ENCODE measurements at places on chromosomes 13 and 19. TPM values are rescaled to one million over a fixed set of nuclear protein-coding genes. Genes with fewer than 3 reads are reported as not detected.

DNA sequence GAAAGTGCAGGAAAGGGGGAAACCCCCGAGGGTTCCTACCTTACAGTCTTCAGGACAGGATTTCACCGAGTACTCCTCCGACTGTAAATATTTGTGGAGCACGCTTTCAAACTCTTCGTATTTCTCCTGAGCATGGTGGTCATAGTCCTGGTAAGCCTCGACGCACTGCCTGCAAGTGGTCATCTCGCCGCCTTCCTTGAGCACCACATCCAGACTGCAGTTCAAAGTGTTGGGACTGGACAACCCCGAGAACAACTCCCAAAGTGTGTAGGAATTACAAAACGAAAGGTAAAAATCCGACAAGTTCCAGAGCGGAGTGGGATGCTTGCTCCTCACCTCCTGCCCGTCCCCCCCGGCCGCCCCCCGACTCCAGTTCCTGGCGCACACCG, 349.7 kb downstream of the LIG4 start:
- H3K36me3 ChIP-seq: no peaks in the 10 kb centered on the region
- no peak overlapping the region for H3K27ac ChIP-seq
- peak overlapping the region; percentile 81 for H3K4me3 ChIP-seq

The PSG5 gene
- total RNA-seq: 1.4 TPM

DNA sequence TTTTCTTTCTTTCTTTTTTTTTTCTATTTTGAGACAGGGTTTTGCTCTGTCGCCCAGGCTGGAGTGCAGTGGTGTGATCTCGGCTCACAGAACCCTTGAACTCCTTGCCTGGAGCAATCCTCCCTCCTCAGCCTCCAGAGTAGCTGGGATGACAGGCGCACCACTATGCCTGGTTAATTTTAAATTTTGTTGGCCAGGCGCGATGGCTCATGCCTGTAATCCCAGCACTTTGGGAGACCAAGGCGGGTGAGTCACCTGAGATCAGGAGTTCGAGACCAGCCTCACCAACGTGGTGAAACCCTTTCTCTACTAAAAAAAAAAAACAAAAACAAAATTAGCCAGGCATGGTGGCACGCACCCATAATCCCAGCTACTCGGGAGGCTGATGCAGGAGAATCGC, 8.7 kb upstream of the SBNO2 start:
- no peak overlapping the region for H3K4me3 ChIP-seq
- no peak overlapping the region for H3K27ac ChIP-seq
- H3K27me3 ChIP-seq: no peaks in the 10 kb centered on the region
- DNase-seq: no peak
- no peaks in the 10 kb centered on the region for H3K36me3 ChIP-seq

DNA sequence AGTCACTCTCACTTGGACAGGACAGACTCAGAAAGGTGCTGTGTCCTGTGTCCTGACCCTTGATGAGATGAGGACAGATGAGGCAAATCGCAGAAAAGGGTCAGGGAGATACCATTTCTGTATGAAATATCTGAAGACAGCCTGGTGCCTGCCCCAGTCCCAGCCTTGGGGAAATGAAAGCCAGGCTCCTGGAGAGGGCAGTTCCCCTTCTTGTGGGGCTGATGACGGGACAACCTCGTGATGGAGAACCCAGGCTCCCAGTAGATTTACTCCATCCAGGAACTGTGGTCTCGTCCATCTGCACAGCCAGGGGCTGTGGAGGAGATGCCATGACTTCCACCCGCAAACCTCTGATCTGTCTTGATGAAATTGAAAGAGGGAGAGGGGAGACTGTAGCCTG, 13.8 kb downstream of the LILRB1 start:
- no peaks in the 10 kb centered on the region for H3K36me3 ChIP-seq
- H3K4me1 ChIP-seq: no peaks in the 10 kb centered on the region
- no peak overlapping the region for H3K4me3 ChIP-seq

The CLEC17A gene
- total RNA-seq: under 0.01 TPM

DNA sequence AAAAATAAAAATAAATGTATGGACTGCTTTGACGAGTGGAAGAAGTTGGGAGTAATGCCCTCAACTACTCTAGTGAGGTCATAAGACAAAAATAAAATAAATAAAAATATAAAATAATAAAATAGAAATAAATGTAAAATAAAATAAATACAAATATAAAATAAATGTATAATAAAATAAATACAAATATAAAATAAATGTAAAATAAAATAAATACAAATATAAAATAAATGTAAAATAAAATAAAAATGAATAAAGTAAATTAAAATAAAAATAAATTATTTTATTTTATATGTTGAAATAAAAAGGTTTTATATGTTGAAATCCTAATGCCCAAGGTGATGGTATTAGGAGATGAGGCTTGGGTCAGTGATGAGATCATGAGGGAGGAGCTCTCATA, 20.1 kb upstream of the IGSF23 start:
- H3K4me3 ChIP-seq: no peak overlapping the region
- no peaks in the 10 kb centered on the region for H3K36me3 ChIP-seq
- H3K27me3 ChIP-seq: no peaks in the 10 kb centered on the region
- H3K27ac ChIP-seq: no peak overlapping the region

DNA sequence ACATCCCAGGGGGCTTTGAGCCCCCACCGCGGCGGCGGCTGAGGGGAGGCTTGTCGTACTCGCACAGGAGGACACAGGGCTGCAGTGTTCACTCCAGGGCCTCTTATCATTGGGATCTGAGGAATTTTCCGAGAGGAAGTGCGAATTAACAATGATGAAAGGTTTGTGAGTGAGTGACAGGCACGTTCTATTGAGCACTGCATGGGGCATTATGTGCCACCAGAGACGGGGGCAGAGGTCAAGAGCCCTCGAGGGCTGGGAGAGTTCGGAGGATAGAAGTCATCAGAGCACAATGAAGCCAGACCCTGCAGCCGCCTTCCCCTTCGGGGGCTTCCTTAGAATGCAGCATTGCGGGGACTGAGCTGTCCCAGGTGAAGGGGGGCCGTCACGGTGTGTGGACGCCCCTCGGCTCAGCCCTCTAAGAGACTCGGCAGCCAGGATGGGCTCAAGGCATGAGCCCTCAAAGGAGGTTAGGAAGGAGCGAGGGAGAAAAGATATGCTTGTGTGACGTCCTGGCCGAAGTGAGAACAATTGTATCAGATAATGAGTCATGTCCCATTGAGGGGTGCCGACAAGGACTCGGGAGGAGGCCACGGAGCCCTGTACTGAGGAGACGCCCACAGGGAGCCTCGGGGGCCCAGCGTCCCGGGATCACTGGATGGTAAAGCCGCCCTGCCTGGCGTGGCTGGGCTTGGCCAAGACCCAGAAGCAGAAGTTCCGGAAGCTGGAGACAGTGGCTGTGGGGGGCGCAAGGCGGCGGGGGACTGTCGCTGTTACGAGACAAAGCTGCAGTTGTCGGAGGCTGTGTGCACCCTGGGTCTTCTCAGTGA, 53.9 kb downstream of the MCF2L start:
- peaks cover 23% of the 10 kb centered on the region for H3K27me3 ChIP-seq
- no peak overlapping the region for H3K27ac ChIP-seq
- DNase-seq: no peak
- H3K4me3 ChIP-seq: no peak overlapping the region
- no peaks in the 10 kb centered on the region for H3K4me1 ChIP-seq

DNA sequence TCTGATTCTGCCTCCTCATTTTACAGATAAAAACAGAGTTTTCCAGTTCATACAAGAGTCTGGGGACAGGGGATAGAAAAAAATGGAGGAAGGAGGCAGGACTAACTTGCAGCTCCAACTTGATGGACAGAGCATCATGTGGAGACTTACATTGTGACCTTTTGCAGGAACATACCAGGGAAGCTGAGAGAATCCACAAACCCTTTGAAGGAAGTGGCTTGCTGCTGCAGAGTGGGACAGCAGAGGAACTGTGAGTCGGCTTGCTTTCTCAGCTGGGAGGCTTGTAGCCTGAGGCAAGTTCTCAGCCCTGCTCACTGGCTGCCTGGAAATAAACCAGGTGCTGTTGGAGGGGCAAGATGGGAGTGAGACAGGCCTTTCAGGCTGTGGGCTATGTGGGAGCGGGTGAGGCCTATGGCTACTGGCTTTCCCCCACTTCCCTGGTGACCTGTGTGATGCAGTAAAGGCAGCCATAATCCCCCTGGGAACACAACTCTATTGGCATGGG, 614.4 kb downstream of the KCTD12 start:
- no peak for DNase-seq
- no peaks in the 10 kb centered on the region for H3K4me1 ChIP-seq
- H3K4me3 ChIP-seq: no peak overlapping the region

GRCh38 chr19:3012621-3013262, 16.3 kb downstream of the TLE2 start:
- H3K4me1 ChIP-seq: no peaks in the 10 kb centered on the region
- H3K4me3 ChIP-seq: no peak overlapping the region
- H3K27me3 ChIP-seq: no peaks in the 10 kb centered on the region
- no peak overlapping the region for H3K27ac ChIP-seq
- no peaks in the 10 kb centered on the region for H3K36me3 ChIP-seq
- DNase-seq: peak; percentile 75

DNA sequence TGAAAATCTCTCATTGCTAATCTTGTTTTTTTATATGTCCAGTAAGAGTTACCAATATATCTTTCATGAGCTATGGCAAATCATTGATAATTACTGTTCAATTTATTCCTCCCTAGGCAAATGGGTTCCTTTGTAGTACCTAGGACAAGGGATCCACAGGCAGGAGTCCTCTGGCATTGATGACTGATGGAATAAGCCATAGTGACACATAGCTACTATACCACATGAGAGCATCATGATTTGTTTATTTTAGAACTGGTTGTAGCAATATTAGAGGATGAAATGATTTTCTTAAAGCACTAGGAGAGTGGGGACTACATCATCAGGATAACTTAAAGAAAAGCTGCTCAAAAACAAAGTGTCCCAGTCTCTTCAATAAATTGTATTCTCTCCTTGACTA, 21.7 kb upstream of the MAB21L1 start:
- H3K4me1 ChIP-seq: no peaks in the 10 kb centered on the region
- no peak overlapping the region for H3K27ac ChIP-seq
- H3K4me3 ChIP-seq: no peak overlapping the region
- H3K36me3 ChIP-seq: no peaks in the 10 kb centered on the region

The SWSAP1 gene
- 0.72 TPM for total RNA-seq

- no peaks in the 10 kb centered on the region for H3K36me3 ChIP-seq
- peaks cover 3% of the 10 kb centered on the region for H3K27me3 ChIP-seq
- H3K4me1 ChIP-seq: peaks cover 12% of the 10 kb centered on the region
- peak overlapping the region; percentile 74 for H3K27ac ChIP-seq
Observed at GRCh38 chr19:10602330-10603083, 15.4 kb upstream of the AP1M2 start.

DNA sequence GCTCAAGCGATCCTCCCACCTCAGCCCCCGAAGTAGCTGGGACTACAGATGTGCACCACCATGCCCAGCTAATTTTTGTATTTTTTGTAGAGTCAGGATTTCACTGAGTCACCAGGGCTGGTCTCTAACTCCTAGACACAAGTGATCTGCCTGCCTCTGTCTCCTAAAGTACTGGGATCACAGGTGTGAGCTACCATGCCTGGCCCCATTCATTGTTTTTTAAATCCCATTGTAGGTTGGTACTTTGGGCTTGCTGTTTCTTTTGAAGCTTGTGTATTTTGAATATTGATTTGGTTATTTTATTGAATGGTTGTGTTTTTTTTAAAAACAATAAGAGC, 26.7 kb downstream of the ZMYM2 start:
- no peak overlapping the region for H3K4me3 ChIP-seq
- peak overlapping the region; percentile 8 for H3K27ac ChIP-seq
- peaks cover 4% of the 10 kb centered on the region for H3K4me1 ChIP-seq
- H3K36me3 ChIP-seq: no peaks in the 10 kb centered on the region
- no peaks in the 10 kb centered on the region for H3K27me3 ChIP-seq

DNA sequence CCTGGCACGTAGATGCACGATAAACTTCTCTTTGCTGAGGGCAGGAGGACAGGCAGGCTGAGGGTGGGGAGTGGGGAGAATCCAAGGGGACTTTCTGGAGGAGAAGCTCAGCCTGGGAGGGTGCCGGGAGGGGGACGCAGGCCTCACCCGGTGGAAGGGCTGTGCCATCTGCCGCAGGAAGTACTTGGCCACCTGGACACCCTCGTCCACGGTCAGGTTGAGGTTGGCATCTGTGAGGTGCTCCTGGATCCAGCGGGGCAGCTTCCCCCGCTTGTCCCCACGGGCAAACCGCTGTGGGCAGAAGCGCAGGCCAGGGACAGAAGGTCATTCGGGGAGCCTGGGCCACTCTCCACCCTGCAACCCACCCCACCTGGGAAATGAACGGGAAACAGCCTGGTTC, 11.5 kb downstream of the KLC3 start:
- H3K27me3 ChIP-seq: no peaks in the 10 kb centered on the region
- H3K4me1 ChIP-seq: no peaks in the 10 kb centered on the region
- no peak overlapping the region for H3K4me3 ChIP-seq
- DNase-seq: no peak
- peaks cover 57% of the 10 kb centered on the region for H3K36me3 ChIP-seq

The TPTE2 gene
- total RNA-seq: not detected

- DNase-seq: no peak
- H3K36me3 ChIP-seq: no peaks in the 10 kb centered on the region
- H3K27ac ChIP-seq: no peak overlapping the region
- no peaks in the 10 kb centered on the region for H3K4me1 ChIP-seq
- no peak overlapping the region for H3K4me3 ChIP-seq
Observed at GRCh38 chr13:25401958-25402357, 30.2 kb downstream of the ATP8A2 start.

DNA sequence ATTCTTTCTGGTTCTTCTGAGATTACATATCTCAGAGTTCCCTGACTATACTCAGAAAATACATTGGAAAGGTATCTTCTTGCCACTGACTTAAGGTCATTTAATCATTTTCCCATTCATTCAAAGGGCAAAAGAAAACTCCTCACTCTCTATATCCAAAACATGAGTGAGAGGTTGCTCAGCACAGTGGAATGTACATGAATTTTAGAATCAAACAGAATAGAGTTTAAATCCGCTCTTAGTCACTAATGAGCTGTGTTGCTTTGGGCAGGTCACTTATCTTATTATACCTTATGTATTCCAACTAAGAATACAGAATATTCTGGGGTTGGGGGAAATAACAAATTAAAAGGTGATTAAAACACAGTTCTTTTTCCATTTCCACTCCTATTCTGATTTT, 452.6 kb upstream of the KLF12 start:
- no peak overlapping the region for H3K4me3 ChIP-seq
- H3K27me3 ChIP-seq: no peaks in the 10 kb centered on the region
- no peak overlapping the region for H3K27ac ChIP-seq
- peaks cover 3% of the 10 kb centered on the region for H3K4me1 ChIP-seq
- DNase-seq: peak; percentile 10

- H3K4me3 ChIP-seq: no peak overlapping the region
- H3K36me3 ChIP-seq: no peaks in the 10 kb centered on the region
- no peak overlapping the region for H3K27ac ChIP-seq
- DNase-seq: no peak
Observed at GRCh38 chr13:25112695-25113255, 16.8 kb downstream of the PABPC3 start.

- peak overlapping the region; percentile 30 for H3K4me3 ChIP-seq
- H3K27ac ChIP-seq: peak overlapping the region; percentile 79
- H3K4me1 ChIP-seq: peaks cover 20% of the 10 kb centered on the region
- no peaks in the 10 kb centered on the region for H3K27me3 ChIP-seq
- H3K36me3 ChIP-seq: no peaks in the 10 kb centered on the region
Observed at GRCh38 chr13:98677398-98677797, 75.1 kb downstream of the SLC15A1 start.

- no peak overlapping the region for H3K27ac ChIP-seq
- H3K36me3 ChIP-seq: peaks cover 56% of the 10 kb centered on the region
- H3K4me3 ChIP-seq: no peak overlapping the region
- DNase-seq: peak; percentile 65
- H3K27me3 ChIP-seq: no peaks in the 10 kb centered on the region
Observed at GRCh38 chr19:49554701-49555181, 25.6 kb downstream of the NOSIP start.

All from osteoblast (primary cell).